ENCODE measurements at places on chromosomes 2 and 18.

DNA sequence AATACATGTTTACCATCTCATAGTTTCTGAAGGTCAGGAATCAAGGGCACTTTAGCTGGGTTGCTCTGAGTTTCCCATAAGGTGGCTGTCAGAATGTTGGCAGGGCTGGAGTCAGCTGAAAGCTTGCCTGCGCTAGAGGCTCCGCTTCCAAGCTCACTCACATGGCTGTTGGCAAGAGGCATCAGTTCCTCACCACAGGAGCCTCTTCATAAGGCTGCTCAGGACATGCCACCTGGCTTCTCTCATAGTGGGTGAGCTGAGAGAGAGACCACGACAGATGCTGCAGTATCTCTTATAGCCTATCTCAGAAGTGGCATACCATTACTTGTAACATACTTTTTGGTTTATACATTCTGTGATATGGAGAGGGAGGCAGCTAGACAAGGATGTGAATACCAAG lies 7.2 kb downstream of the HADHB start:
- peak; percentile 68 for DNase-seq

GRCh38 chr18:66582211-66582610 lies 21.7 kb downstream of the CDH19 start:
- no peak for DNase-seq

DNA sequence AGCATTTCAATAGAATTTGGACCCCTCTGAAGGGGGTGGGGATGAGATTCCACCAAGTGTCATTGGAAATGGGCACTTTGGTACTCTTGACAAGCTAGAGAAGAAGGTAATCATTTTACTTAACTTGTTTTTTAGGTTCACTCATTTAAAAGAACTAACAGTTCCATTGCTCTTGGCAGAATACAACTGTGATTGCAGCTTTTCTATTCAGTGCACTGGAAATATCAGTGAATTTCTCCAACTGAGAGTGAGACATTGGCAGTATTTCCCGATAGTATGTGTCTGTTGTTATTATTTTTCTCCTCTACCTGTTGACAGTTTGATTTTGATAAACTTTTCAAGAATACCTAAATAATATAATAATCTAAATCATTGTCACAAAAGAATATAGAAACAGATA lies 1356.7 kb upstream of the NXPH2 start:
- no peak for DNase-seq

DNA sequence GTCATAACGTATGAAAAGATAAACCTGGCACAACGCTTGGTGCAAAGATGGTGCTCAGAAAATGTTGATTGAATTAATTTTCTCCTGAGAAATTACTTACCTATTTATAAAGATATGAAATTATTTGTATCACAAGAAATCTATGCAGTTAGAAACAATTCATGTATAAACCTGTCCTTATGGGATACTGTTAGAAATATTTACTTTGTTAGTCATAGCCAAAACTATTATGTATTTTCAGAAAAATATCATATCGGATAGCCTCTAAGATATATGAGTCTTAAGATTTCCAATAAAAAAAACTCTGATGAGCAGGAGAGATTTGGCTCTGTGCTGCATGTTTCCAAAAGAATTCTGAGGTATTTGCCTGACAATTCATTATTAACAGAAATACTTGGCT lies 880.7 kb downstream of the LRRTM4 start:
- DNase-seq, result no peak

- no peak for DNase-seq
These were observed 31.5 kb downstream of the DYNC1I2 start for GRCh38 chr2:171718720-171719119.

GRCh38 chr2:196415384-196415783 lies 224.1 kb upstream of the CCDC150 start:
- no peak for DNase-seq

DNA sequence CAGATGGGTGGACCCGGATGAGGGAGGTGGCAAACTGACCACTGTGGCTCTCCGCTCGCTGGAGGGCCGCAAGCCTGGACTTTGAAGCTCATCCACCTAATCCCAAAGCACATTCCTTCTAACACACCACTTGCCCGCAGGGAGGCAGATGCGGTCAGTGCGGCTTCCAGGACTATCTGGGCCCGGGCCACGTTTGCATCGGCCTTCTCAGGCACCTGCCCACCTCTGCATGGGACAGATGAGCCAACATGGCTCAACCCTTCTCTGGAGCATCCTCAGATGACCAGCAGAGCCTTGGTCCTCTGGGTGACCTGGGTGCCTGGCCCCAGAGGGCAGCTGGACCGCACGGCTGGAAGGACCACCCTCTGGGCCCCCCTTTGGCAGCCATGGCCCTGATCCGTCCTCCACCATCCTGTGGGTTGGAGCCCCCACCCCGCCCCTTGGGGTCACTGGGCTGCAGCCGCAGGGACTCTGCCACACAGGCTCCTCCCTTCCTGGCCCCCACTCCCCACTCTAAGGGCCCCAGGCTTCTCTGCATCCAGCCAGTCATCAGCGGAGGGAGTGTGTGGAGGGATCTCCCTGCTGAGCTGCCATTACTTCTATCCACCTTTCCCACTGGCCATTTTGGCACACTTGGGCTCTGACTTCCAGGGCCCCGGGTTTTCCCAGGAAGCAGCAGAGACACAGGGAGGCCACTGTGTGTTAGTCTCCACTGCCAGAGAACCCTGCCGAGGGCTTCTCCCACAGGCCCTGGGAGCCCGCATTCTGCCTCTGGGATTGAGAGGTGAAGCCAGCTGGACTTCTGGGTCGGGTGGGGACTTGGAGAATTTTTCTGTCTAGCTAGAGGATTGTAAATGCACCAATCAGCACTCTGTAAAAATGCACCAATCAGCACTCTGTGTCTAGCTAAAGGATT lies 12.3 kb downstream of the HDAC4 start:
- no peak for DNase-seq

DNA sequence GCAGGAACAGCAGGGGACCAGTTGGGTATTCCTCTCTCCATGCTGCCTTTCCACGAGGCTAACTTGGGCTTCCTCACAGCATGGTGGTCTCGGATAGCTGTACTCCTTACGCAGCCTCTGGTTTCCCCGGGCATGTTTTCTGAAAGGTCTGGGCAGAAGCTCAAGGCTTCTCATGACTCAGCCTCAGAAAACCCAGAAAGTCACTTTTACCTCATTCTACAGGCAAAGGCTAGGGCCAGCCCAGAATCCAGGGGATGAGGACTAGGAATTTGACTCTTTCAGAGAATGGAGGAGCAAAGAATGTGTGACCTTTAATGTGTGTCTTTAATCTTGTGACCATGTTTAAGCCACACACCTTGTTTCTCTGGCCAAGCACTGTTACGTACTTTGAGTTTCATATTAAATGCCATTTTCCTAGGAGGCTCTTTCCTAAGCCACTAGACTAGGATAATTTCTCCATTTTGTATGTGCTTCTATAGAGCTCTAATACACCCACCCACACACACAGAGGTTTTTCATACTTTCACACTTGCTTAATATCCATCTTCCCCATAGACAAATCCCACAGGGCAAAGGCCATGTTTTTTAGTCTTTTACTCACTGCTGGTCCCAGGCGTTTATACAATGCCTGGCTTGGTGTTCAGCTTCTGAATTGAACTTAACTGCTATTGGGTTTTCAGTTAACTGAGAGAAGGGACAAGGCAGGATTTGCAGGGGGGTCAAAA lies 77.3 kb downstream of the LONRF2 start:
- no peak for DNase-seq

DNA sequence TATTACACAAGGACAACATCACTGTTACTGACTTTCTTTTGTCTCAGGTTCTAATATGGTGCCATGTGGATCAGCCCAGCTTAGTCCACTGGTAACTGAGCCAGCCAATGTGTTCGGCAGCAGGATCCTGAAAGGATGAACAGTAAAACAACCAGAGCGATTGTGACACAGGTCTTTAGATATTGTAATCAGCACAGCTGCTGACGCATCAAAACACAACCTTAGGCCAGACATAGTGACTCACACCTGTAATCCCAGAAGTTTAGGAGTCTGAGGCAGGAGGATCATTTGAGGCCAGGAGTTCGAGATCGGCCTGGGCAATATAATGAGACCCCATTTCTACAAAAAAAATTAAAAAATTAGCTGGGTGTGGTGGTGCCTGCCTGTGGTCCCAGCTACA lies 183.4 kb upstream of the CDH20 start:
- DNase-seq, result no peak

DNA sequence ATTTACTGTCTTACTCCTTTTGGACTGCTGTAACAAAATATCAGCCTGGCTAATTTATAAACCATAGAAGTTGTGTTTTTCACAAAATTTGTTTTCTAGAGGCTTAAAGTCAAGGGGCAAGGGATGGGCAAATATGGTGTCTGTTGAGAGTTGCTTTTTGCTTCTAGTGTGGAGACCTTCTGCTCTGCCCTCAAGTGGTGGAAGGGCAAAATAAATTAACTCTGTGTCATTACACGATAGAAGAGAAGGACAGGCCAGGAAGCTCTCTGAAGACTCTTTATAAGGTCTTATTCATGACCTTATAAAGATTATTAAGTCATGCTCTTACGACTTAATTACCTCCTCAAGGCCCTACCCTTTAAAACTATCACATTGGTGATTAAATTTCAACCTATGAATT lies 181.2 kb upstream of the LRATD1 start:
- no peak for DNase-seq

DNA sequence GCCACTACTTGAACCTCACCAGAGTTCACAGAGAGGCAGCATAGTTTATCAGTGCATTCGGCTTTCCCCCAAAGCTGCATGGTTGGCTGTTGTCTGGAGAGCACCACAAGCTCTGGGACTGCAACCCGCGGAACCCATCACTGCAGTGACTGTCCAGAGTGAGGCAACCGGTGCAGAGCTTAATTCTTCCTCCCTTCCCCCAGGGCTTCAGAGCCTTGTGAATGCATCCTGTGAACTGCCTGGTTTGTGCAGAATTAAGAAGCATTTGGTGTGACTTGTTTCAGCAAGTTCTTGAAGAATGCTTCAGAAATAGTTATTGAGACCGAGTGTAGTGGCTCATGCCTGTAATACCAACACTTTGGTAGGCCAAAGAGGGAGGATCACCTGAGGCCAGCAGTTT lies 99.2 kb upstream of the FOSL2 start:
- DNase-seq, result no peak

DNA sequence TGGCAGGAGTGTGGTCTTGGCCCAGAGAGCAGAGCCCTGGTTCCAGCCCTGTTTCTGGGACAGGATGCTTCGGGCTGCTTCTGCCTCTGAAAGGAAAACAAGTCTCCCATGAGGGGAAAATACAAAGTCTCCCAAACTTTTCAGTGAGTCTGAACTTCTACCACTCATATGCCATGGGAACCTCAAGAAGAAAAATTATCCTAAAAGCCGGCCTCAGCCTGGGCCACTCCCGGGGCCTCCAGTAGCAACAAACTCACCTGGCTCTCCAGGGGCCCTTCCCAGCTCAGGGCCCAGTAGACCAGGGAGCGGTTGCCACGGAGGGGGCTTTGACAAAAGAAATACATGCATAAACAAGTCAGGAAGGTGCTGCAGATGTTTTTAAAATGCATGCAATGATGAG lies 289.2 kb upstream of the HDAC4 start:
- no peak for DNase-seq
